ENCODE measurements at places on chromosomes 5 and 9. TPM values are rescaled to one million over a fixed set of nuclear protein-coding genes. Genes with fewer than 3 reads are reported as not detected.

Gene EGFL7
- 34.7 TPM for total RNA-seq

Gene ANKRD20A1
- 1.3 TPM for total RNA-seq

Gene MARCOL
- not detected for total RNA-seq

Gene OR1B1
- total RNA-seq, result not detected

Gene ENHO
- 1.9 TPM for total RNA-seq

Gene NR2F1-AS1
- 4.0 TPM for total RNA-seq

Gene STXBP1
- 16.5 TPM for total RNA-seq

Gene SPATA31A3
- not detected for total RNA-seq

Gene PDLIM4
- 0.49 TPM for total RNA-seq

Gene PCDHGA4
- total RNA-seq, result 0.19 TPM

Gene ANXA2R
- total RNA-seq, result 3.0 TPM

Gene PAPPA
- total RNA-seq, result 33.6 TPM

Gene QRFP
- not detected for total RNA-seq

Gene F12
- 25.2 TPM for total RNA-seq

Gene PCDHGC4
- not detected for total RNA-seq

Gene BSPRY
- 0.03 TPM for total RNA-seq

Gene PHYHD1
- total RNA-seq, result not detected

Gene DMRTA1
- 0.83 TPM for total RNA-seq

Gene ABLIM3
- 8.4 TPM for total RNA-seq

Gene INSYN2B
- total RNA-seq, result 0.73 TPM

Gene HAUS6
- total RNA-seq, result 28.6 TPM

Gene CARD9
- 0.95 TPM for total RNA-seq

Gene GRXCR2
- total RNA-seq, result not detected

Gene SLC4A9
- total RNA-seq, result not detected

Gene TXNDC8
- total RNA-seq, result not detected

Gene LRRC19
- total RNA-seq, result not detected

Gene OR1J2
- not detected for total RNA-seq

Gene PNPLA7
- total RNA-seq, result 0.61 TPM

Gene PPP2R2B
- total RNA-seq, result 0.12 TPM

Gene HTR1A
- total RNA-seq, result not detected

Gene CTXN3
- total RNA-seq, result not detected

Gene SVEP1
- 1.6 TPM for total RNA-seq

Gene KIF27
- 0.46 TPM for total RNA-seq

Gene NREP
- 2.4 TPM for total RNA-seq

Gene FPGS
- total RNA-seq, result 52.9 TPM

Gene GRIN1
- 0.52 TPM for total RNA-seq

Gene SOWAHA
- 0.17 TPM for total RNA-seq

Gene ZNF462
- total RNA-seq, result 5.6 TPM

Gene FAM221B
- total RNA-seq, result not detected

Gene CCNJL
- total RNA-seq, result 13.7 TPM

Gene FRRS1L
- 0.30 TPM for total RNA-seq

Gene PPP3R2
- total RNA-seq, result not detected

Gene TUT7
- total RNA-seq, result 11.0 TPM

Gene FYB1
- total RNA-seq, result 19.0 TPM

Gene PARP8
- total RNA-seq, result 0.16 TPM

Gene DOK3
- total RNA-seq, result 3.0 TPM

All from A549 treated with RU486 at 1 μM for 4 hours (cell line).